ENCODE measurements at places on chromosomes 2 and 18.

GRCh38 chr2:233058717-233059546 is 1.2 kb upstream of the INPP5D start:
- DNase-seq, result no peak

DNA sequence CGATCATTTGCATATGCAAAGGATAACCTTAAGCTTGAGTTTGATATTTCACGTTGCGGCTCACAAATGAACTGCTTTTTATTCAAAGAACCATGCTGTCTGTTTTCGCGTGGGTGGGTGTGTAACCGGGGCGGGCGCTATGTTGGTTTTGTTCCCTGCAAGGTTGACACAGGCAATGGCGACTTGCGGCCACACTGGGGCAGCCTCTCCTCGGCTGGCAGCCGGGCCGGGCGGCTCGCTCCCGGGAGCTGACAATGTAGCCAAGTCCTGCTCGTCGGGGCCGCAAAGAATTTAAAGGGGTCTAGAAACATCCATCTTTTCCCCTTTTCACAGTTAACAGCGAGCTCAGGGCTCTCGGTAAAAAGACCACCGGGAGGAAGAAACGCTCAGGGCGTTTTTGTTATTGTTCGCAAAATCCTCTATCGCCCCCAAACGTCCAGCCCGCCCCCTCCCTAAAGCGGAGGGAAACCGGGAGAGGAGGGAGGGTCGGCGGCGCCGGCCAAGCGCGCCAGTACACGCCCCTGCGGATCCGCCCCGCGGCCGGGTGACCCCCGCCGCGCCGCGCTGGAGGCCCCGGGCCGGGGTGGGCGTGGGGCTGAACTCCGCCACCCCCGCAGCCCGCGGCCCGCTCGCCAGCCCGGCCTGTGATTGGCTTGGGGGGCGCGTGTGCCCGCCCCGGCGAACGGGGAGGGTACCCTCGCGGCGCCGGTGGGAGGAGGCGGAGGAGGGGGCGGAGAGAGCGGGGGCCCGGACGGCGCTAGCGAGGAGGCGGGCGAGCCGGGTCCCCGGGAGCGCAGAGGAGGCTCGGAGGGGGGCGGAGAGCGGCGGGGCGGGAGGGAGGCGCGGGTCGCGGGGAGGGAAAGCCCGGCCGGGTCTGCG is at the start of gene NEDD4L:
NEDD4L (plus strand) TSS at position 736 of the 879 bp plus-strand sequence. CDS start 435 bp downstream, outside the sequence.
- peak; percentile 77 for DNase-seq

DNA sequence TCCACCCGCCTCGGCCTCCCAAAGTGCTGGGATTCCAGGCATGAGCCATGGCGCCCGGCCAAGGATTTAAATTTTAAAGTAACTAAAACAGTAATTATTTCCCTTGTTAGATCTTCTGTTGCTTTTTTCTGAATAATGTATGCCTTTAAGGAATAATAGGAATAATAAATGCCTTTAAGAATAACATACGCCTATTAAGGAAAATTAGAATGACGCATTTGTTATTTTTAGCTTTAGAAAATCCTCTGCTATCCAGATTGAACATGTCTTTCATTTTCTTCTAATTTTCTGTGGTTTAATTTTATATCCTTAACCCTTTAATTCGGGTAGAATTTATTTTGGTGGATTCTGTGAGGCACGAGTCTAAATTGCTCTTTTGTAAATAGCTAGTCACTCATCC is 23.1 kb upstream of the TMBIM1 start:
- DNase-seq, result no peak

DNA sequence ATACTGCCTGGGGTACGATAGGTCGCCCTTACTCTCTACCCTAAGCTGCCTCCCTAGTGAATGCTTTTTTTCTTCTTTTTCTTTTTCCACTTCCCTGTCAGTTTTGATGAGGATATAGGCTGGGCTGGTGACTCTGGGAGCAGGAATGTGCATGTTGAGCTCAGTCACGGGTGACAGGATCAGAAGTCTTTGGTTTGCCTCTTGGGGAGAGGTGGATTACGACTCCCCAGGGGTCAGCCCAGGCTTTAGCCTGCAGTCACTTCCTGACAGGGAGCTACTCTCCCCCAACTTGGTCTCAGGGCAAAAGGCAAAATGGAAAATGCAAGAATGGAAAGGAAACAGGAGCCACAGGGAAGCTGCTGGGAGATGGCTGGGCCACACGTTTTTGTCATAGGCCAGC is 57.3 kb downstream of the THNSL2 start:
- no peak for DNase-seq

- no peak for DNase-seq
These were observed 53.2 kb upstream of the UBE2E3 start for GRCh38 chr2:180927030-180927686.

DNA sequence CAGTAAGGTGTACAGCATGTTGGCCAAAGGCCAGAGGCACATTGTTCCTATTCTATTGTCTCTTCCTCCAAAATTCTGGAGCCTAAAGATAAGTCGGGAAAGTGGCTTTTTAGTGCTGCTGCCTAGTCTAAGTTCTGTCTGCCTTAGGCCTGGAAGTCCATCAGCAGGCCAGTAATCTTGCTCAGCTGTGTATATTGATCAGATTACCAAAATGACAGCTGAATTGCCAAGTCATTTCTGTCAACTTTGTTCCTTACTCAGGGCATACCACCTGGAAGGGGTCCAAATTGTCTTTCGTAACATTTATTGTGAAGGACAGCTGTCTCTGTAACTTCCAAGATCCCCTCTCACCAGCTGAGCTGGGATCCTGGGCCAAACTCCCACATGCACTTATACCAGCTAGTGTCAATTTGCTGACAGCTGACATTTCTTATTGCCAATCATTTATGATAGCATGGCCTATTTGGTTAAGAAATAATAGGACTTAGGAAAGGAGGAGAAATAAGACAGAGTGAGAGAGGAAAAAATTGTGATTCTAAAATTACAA is 116.8 kb upstream of the FSHR start:
- DNase-seq, result no peak

GRCh38 chr2:190340369-190340768 is 3.0 kb upstream of the INPP1 start:
- no peak for DNase-seq

- DNase-seq, result no peak
These were observed 9.2 kb upstream of the CD28 start for GRCh38 chr2:203697190-203697589.

DNA sequence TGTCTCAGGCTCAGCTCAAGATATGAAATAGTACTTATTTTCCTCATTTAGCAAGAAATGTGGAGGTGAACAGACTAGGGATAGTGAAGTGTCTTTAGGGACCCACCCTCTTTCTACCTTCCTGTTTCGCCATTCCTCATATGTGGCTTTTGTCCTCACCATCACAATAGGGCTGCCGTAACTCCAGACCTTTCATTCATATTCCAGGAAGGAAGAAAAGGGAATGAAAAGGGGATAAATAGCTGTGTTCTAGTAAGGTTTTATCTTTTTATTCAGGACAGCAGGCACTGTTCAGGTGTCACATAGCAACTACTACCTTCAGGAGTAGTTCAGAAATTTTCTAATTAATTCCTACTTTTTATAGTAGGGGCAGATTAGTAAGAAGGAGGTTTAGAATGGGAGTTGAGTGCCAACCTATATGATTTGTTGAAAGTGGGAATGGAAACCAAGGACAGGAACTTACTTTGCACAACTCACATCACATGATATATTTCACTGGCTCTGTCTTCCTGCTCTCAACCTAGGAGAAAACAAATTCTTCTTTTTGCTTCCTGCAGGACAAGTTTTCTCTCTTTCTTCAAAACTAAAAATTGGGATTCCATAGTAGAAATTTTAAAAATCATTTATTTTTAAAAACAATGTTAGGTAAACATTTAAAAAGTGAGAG is 36.0 kb upstream of the HDAC4 start:
- DNase-seq, result no peak

GRCh38 chr2:222738809-222739208 is 67.4 kb downstream of the MOGAT1 start:
- no peak for DNase-seq

All from stimulated activated CD4-positive, alpha-beta T cell treated with anti-CD3 and anti-CD28 coated beads, Interleukin-12 subunit alpha, Interleukin-12 subunit beta, amount 100 ng/mL, for 48 hours (primary cell).